Hepatic stellate cell (primary cell): ENCODE measurements at places on chromosomes 12 and 14.

GRCh38 chr14:94451091-94451771 is 1.4 kb downstream of the SERPINA11 start:
- no peak for DNase-seq

GRCh38 chr14:32023540-32023939 is 53.6 kb upstream of the ARHGAP5 start:
- no peak for DNase-seq

- no peak for DNase-seq
Observed at GRCh38 chr12:121378736-121379135, 21.2 kb upstream of the RNF34 start.

GRCh38 chr12:76026643-76027063 is 4.9 kb downstream of the PHLDA1 start:
- DNase-seq = no peak

DNA sequence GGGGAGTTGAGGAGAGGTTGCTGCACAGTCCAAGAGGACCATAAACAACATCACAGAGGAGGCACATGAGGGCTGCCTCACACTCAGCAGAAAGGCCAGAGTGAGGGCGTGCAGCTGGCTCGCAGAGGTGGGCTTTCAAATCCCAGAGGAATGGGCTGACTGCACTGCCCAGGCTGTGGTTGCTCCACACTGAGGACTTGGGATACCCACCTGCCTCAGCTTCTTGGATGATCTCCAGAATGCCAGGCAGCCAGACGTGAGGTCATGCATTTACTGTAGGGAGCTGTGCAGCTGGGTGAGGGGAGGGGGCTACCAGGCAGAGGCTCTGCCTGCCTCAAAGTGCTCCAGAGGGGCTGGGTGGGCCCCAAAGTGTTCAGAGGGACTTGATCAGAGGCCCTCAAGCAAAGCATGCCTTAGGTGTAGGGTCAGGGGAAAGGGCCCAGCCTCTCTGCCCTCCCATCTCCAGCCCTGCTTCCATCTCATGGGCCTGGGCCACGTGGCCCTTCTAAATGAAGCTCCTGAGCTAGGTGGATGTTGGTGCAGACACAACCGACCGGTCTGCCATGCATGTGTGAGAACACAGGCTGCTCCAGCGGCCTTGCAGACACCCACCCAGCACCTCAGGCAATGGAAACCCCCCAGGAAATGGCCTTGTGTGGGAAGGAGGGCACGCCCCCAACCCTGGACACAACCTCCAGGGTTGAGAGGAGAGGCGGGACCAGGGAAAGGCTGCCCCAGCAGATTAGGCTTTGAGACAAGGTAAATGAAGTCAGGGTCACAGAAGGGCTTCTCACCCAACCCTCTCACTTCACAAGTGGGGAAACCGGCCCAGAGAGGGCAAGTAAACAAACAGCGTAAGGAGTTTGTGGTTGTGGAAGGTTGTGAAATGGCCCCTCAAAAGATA is 90.8 kb downstream of the NTF3 start:
- no peak for DNase-seq

- DNase-seq = peak; percentile 75
Observed at GRCh38 chr12:119179335-119180021, 747 bp downstream of the HSPB8 start.

DNA sequence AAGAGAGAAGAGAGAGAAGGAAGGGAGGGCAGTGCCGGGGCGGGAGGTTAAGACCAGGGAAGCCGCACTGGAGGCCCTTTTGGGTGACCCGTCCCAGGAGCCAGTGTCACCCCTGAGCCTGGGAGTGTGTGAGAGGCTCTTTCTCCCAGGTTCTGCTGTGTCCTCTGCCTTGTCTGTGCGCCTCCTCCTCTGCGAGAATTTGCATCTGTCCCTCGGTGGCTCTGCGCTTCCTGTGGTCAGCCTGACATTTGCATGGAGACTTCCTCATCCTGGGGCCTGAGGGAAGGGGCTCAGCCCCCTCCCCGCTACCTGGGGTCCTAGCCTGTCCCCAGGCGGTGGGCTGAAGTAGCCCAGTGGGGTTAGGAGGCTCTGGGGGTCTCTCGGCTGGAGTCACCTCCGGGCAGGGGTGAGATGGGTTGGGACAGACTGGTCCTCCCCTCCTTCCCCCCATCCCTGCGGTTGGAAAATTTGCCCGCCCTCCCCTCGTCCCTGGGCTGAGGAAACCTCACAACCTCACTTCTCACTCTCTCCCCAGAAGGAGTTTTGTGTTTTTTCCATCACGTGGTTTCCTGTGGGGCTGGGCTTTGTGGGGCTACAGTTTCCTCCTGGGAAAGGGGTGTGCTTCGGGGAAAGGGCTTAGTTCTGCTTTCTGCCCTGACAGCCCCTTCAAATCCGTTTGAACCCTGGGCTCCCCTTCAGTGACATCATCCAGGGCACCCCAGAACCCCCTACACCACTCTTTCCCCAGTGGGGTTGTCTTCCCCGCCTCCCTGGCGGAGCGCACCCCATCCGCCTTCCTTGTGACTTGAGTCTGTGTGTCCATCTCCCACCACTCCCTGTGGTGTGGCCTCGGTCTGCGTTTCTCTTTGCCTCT is 2.5 kb downstream of the PTPN6 start:
- DNase-seq = no peak

GRCh38 chr14:102013669-102014200 is 49.4 kb downstream of the DYNC1H1 start:
- no peak for DNase-seq

DNA sequence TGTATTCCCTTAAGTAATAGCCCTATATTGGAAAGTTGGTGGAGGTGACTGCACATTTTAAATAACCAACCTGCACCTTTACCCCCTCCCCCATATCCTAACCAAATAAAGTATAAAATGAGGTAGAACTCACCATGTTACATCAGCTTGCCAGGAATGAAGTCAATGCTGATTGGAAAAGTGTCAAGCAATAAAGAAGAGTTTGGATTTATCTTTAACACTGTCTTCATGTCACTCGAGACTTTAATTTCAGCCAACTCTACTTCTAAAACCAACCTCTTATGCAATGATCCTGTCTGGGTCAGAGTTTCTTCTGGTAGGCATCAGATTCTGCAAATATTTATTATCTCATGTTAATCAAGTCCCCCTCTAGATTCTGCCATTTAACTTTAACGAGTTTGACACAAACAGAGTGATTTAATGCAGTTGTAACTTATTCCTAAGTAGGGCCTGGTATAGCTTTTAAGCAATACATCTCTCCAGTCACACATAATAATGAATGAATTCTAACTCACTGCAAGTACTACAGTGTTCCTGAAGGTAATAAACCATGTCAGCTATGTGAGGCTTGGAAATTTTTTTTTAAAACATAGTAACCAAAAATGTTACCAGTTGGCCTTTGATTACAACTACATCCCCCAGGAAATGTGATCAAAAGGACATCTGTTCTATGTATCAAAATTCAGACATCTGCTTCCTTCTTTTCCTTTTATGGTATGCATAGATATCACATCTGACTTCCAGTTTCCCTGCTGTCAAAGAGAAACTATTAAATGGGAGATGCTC is 98.7 kb downstream of the ERGIC2 start:
- no peak for DNase-seq

GRCh38 chr14:105102361-105102870 is 37.2 kb upstream of the GPR132 start:
- DNase-seq = no peak

- peak; percentile 8 for DNase-seq
Observed at GRCh38 chr14:25050269-25051150, 563 bp upstream of the STXBP6 start.

DNA sequence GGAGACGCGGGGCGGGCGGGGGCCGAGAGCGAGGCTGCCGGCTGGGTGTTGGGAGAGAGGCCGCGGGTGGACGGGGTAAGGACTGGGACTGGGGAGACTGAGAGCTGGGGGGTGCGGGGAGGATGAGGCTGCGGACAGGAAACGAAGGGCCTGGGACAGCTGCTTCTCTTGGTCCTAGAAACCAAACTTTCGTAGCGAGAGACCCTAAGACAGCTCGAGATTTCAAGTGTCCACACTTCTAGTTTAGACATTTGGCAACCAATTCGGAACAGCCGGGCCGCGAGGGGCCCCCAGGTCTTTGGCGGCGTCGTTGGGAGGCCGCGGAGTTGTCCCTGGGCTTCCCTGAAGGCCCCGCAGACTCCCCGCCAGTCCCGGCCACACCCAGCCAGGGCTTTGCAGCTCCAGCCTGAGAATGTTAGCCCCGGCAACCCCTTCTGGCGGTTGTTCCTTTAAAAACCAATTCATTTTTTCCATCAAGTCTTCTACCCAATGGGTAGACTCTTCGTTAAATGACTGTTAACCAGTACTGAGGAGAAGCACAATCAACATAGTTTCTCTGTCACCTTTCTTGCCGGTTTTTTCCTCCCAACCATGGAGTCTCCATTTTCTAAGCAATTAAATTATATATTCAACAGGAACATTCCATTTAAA is 11.5 kb downstream of the NKX2-1 start:
- no peak for DNase-seq

GRCh38 chr12:13005649-13006048 is 5.6 kb upstream of the HEBP1 start:
- DNase-seq = no peak

- DNase-seq = no peak
Observed at GRCh38 chr12:109163167-109163566, 46.8 kb downstream of the ACACB start.

DNA sequence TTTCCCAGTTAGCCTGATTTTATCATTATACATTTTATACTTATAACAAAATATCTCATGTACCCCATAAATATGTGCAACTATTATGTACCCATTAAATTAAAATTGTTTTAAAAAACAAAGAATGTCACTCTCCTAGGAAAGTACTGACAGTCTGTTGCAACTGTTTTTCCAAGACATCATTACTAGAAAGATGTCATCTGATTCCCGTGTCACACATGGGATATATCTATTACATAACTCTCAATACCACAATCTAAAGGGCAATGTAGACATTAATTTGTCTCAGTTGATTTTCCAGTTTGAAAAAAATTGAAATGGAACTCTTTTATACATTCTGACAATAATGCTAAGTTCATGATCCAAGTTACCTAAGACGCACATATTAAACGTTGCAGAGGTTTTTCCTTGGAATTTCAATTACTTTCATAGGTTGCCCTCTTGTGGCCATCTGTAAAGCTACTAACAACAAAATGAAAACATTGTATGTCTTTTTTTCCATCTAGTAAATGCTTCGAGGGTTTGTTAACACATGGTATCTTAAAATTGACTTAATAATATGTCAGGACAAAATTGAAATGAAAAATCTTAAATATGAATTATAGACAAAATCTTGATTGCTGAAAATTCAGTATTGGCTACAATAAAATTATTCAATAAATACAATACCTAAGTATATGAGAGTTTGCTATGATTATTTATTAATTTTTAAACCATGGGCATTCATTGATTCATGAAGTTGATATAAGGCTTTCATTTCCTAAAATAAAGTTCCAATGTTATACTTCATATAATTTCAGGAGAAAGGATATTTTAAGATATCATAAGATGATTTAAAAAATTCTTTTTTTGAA is 131.6 kb downstream of the PPFIA2 start:
- DNase-seq = peak; percentile 17

GRCh38 chr14:42000450-42000849 is 393.8 kb downstream of the LRFN5 start:
- no peak for DNase-seq

DNA sequence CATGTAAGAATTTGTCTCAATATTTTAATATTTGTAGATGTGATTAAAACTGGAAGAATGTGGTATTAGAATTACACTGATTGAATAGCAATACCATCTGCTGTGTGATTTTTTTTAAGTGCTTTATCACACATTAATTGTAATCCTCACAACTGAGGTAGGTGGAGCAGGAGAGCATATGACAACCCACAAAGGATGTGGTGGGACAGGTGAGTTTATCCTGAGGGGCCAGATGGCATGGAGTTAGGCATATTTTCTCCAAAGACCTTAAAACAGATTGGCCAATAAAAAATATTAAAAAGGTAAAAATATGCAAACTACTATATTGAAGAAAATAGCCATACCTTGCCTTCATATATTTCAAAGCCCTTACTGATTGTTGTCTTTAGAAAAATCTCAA is 7.8 kb downstream of the LRRC10 start:
- no peak for DNase-seq

DNA sequence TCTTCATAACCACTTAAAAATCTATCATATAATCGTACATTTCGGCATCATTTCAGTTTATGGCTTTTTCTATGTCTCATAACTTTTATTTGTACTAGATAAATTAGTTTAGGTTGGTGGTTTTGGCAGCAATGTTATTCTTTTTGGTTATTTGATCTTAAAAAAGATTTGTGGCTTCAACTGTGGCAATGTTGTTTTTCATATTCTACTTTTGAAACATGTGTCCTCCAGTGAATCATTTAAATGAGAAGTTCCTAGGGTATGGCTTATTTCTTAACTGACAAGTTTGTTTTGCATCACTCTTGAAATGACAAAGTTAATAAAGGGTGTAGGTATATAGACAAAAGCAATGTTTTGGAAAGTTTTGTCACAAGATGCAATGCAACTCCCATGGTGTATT is 11.1 kb upstream of the KITLG start:
- no peak for DNase-seq

DNA sequence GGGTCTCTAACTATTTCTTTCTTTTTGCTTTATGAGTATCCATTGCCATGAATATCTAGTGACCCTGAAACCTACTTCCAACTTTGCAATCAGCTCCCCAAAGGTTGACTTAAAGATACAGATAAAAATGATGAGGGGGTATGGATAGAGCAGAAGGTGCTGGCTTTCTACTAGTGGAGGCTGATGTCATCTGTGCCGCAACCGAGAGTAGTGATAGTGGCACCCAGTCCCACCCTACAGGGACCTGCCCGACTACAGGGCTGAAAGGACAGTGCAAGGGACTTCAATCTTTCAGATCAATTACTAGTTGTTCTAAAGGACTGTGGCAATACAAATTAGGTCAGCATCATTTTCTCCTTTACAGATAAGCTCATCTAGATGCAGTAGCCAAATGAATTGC is 806.0 kb downstream of the VRK1 start:
- no peak for DNase-seq

GRCh38 chr12:6154730-6155459 is 30.4 kb upstream of the VWF start:
- no peak for DNase-seq

- no peak for DNase-seq
Observed at GRCh38 chr14:90424075-90424474, 27.2 kb downstream of the CALM1 start.

GRCh38 chr12:85130646-85131045 is 94.5 kb downstream of the LRRIQ1 start:
- no peak for DNase-seq

- DNase-seq = no peak
Observed at GRCh38 chr14:75832621-75833297, 149.0 kb downstream of the TGFB3 start.

DNA sequence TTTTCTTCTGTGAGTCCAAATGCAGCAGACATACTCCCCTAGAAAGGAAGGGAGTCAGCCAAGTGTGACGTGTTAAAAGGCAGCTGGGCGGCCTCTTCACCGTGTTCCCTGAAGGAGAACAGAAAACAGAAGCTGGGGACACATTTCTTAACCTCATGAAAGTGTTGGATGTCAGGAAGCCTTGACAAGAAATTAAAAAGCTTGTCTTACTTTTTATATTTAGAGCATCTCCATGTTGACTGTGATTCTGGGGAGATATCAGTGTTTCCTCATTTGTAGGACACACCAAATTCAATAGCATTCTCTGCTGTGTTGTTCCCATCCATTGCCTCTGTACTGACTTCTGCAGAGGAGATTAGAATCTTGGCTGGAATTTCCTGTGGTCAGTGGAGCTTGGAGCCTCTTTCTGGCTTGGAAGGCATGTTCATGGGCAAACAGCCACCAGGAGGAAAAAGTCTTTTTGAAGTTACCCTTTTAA is 93.7 kb downstream of the RMST start:
- DNase-seq = no peak
